ENCODE measurements at places on chromosomes 11 and 22.

DNA sequence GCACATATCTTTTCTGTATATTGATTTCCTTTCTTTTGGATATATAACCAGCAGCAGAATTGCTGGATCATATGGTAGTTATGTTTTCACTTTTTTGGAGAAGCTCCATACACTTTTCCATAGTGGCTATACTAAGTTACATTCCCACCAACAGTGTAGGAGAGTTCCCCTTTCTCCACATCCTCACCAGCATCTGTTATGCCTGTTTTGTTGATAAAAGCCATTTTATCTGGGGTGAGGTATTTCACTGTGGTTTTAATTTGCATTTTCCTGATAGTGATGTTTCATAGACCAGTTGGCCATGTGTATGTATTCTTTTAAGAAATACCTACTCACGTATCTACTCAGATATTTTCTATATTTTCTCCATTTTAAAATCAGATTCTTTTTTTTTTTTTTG is 419.3 kb upstream of the FAT3 start:
- no peak for DNase-seq

GRCh38 chr11:63536669-63537292 is at the start of gene PLAAT4:
Gene PLAAT4, plus strand, starts transcription at chr11:63536808. Its CDS starts 61 bp downstream, at chr11:63536869.
- no peak for DNase-seq

GRCh38 chr11:45816614-45817013 is 11.7 kb downstream of the SLC35C1 start:
- DNase-seq: no peak

GRCh38 chr11:69541501-69542313 is 60.2 kb downstream of the LINC01488 start:
- no peak for DNase-seq
